PC-9 (cell line): ENCODE measurements at places on chromosomes 2 and 18. TPM values are rescaled to one million over a fixed set of nuclear protein-coding genes. Genes with fewer than 3 reads are reported as not detected.

The KLHL30 gene
- 0.80 and 1.2 TPM in 2 replicates for total RNA-seq

The SLC9A4 gene
- 0.85 and 1.1 TPM in 2 replicates for total RNA-seq

The PDE1A gene
- total RNA-seq: 0.11 and 0.30 TPM in 2 replicates

The LONRF2 gene
- total RNA-seq: not detected in 2 replicates

The SCYGR4 gene
- not detected in 2 replicates for total RNA-seq

DNA sequence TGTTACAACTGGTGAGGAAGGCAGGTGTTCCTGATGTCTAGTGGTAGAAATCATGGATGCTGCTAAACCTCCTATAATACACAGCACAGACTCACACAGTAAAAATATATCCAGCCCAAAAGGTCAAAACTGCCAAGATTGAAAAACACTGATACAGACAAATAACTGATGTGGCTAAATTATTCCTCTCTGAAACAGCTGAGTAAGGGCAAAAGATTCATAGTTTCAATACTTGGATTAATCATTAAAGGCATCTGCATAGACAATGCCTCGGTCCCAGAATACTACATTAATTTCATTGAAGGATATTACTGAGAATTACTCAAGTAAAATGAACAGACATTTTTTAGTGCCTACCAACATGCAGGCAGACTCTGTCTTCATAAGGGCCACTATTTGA, 180.7 kb upstream of the CRIM1 start:
- H3K36me3 ChIP-seq: no peaks in the 10 kb centered on the region
- no peaks in the 10 kb centered on the region for H3K27me3 ChIP-seq
- no peak overlapping the region for H3K4me3 ChIP-seq
- H3K27ac ChIP-seq: no peak overlapping the region
- H3K4me1 ChIP-seq: no peaks in the 10 kb centered on the region

DNA sequence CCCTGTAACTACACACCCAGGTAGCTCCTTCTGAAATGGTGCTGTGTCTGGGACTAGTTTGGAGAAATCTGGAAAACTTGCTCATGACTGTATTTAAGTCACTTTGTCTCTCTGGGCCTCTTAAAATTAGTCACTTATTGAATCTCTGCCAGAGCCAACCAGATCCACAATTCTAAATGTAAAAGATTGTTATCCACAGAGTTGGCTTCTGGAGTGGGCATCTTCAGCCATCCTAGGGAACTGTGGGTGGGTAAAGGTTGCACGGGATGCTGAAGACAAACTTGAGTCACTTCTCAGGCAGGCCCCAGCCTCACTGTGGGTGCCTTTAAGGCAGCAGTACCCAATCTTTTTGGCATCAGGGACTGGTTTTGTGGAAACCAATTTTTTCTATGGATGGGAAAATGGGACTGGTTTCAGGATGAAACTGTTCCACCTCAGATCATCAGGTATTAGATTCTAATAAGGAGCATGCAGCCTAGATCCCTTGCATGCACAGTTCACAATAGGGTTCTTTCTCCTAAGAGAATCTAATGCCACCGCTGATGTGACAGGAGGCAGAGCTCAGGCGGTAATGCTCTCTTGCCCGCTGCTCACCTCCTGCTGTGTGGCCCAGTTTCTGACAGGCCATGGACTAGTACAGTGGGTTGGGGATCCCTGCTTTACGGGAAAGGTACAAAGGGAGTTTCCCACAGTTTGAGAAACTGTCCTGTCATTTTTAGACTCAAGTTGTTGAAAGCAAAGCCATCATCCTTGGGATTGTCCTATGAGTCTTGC, 98.3 kb upstream of the SPRED2 start:
- peaks cover 12% of the 10 kb centered on the region for H3K4me1 ChIP-seq
- no peaks in the 10 kb centered on the region for H3K36me3 ChIP-seq
- H3K27ac ChIP-seq: no peak overlapping the region
- H3K4me3 ChIP-seq: no peak overlapping the region
- DNase-seq: no peak

DNA sequence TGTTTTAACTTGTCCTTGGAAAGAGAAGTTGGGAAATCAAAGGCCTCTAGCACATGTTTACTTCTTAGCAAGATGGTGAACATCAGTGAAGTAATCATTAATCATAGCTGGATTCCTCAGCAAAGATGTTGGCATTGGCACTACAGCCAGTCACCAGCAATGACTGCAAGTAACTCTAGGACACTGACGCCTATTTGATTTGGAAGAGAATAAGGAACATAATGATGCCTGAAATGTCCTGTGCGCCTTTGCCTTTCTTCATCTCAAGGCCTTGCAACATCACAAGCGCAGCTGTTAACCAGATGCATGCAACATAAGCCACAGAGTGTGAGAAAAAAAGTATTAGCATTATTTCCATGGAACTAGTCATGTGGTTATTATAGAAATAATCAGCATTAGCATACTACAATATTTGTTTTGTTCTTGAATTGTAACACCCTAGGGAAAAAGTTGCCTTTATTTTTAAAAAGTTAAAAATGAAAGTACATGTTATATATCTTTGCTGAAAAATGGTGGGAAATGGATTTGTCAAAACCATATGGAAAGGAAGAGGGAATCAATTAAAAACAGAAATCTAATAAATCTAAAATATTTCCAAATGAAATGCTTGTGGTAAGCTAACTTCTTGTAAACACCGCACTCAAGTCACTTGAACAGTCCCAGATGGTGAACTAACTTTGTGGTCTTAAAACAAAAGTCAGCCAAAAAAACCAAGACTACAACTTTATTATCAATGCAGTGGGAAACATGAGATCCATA, 55.6 kb downstream of the THADA start:
- no peaks in the 10 kb centered on the region for H3K4me1 ChIP-seq
- H3K4me3 ChIP-seq: no peak overlapping the region
- H3K27me3 ChIP-seq: no peaks in the 10 kb centered on the region
- H3K36me3 ChIP-seq: peaks cover 11% of the 10 kb centered on the region; the same call in 1 of the 2 replicates
- no peak overlapping the region for H3K27ac ChIP-seq

DNA sequence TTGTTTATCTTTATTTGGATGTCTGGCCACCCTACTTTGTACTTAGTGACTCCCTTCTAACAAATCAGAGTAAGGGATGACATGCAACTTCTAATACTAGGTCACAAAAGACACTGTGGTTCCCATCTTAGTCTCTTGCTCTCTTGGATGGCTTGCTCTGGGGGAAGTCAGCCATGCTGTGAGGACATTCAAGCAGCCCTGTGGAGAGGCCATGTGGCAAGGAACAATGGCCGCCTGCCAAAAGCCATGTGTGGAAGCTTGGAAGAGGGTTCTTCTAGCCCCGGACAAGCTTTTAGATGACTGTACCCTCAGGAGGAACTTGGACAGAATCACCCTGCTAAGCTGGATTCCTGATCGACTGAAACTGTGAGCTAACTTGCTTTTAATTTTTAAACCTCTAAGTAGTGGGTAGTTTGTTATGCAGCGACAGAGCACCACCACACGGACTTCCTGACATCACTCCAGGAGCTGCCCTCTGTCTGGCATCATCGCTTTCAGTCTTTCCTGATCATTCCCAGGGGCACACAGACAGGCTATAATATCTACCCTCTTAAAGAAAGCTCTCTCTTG, 116.8 kb upstream of the ODC1 start:
- no peak overlapping the region for H3K27ac ChIP-seq
- no peaks in the 10 kb centered on the region for H3K27me3 ChIP-seq
- no peak overlapping the region for H3K4me3 ChIP-seq

DNA sequence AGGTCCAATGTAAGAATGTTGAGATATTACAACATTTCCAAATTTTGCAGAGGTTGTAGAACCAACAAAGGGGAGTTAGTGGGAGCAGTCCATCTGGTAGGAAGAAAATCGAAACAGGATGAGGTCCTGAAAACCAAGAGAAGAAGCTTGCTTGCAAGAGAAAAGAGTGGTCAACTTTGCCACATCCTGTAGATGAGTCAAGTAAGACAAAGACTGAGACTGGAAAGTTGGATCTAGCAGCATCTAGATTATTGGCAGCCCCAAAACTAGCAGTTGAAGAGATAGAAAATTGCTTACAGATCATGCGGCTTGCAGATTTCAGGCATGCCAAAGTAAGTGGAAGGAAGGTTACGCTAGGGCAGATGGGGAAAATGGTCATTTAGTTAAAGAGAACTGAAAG, 378.9 kb downstream of the GRB14 start:
- DNase-seq: no peak
- no peaks in the 10 kb centered on the region for H3K4me1 ChIP-seq
- no peaks in the 10 kb centered on the region for H3K36me3 ChIP-seq
- H3K27me3 ChIP-seq: no peaks in the 10 kb centered on the region
- H3K4me3 ChIP-seq: no peak overlapping the region

- H3K27ac ChIP-seq: no peak overlapping the region
- no peaks in the 10 kb centered on the region for H3K36me3 ChIP-seq
- peaks cover 10% of the 10 kb centered on the region for H3K4me1 ChIP-seq
- H3K4me3 ChIP-seq: no peak overlapping the region
- H3K27me3 ChIP-seq: no peaks in the 10 kb centered on the region
- DNase-seq: no peak
Observed at GRCh38 chr18:79406708-79407107, 11.0 kb downstream of the NFATC1 start.

DNA sequence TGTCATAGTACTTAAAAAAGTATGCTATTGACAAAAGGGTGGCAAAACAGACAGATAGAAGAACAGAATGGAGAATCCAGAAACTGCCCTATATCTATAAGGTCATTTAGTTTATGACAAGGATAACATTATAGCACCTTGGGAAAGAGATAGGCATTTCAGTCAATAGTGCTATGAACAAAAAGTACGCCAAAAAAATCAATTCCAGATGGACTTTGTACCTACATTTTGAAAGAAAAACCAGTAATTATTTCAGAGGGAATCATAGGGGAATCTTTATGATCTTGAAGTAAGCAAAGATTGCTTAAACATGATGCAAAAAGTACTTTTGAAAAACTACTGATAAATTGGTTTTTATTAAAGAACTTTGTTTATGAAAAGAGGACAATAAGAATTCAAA, 59.9 kb upstream of the SETBP1 start:
- H3K27me3 ChIP-seq: no peaks in the 10 kb centered on the region
- no peak for DNase-seq
- H3K4me3 ChIP-seq: no peak overlapping the region
- H3K27ac ChIP-seq: no peak overlapping the region

DNA sequence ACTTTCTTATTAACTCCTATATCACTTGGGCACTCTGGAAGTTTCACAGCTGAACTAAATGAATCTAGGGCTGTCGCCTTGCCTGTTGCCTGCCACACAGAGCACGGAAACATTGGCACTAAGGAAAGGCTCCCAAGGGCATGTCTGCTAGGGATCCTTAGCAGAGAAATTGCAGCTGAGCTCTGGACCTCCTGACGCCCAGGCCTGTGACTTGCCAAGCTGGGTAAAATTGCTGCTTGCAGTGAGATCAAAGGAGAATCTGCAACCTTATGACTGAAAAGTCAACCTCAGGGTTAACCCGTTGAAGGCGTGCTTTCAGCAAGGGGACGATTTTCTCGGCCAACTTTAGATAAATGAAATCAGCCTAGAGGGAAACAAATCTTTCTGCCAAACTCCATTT, 189.8 kb downstream of the NCK2 start:
- H3K36me3 ChIP-seq: no peaks in the 10 kb centered on the region
- no peak overlapping the region for H3K4me3 ChIP-seq
- no peaks in the 10 kb centered on the region for H3K4me1 ChIP-seq
- no peak overlapping the region for H3K27ac ChIP-seq
- no peak for DNase-seq

DNA sequence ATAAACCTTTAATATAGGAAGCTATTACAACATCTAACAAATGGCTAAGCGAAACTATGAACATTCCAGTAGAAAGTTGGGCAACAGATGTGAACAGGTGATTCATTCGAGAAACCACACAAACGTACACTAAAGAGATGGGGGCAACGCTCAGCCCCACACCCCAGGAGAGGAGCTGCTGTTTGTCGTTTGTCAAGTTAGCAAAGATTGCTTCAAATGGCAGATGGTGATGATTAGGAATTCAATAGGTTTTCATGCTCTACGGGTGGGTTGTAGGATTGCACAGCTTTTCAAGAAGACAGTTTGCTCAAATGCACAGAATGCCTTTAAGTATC, 154.7 kb upstream of the HDAC4 start:
- no peak for DNase-seq
- no peaks in the 10 kb centered on the region for H3K4me1 ChIP-seq
- H3K27me3 ChIP-seq: peaks cover 92% of the 10 kb centered on the region
- H3K4me3 ChIP-seq: no peak overlapping the region
- no peaks in the 10 kb centered on the region for H3K36me3 ChIP-seq
- H3K27ac ChIP-seq: no peak overlapping the region

GRCh38 chr2:156331572-156332283, 793 bp downstream of the NR4A2 start:
- H3K27ac ChIP-seq: peak overlapping the region; percentile 80
- H3K36me3 ChIP-seq: no peaks in the 10 kb centered on the region
- H3K4me3 ChIP-seq: peak overlapping the region; percentile 74
- no peaks in the 10 kb centered on the region for H3K27me3 ChIP-seq
- peaks cover 11% of the 10 kb centered on the region for H3K4me1 ChIP-seq

- H3K4me3 ChIP-seq: no peak overlapping the region
- H3K4me1 ChIP-seq: no peaks in the 10 kb centered on the region
- no peak for DNase-seq
- H3K27ac ChIP-seq: no peak overlapping the region
- H3K27me3 ChIP-seq: no peaks in the 10 kb centered on the region
- H3K36me3 ChIP-seq: no peaks in the 10 kb centered on the region
Observed at GRCh38 chr2:121659933-121660332, 10.7 kb upstream of the CLASP1 start.

- H3K27me3 ChIP-seq: peaks cover 92% of the 10 kb centered on the region
- no peak overlapping the region for H3K4me3 ChIP-seq
- H3K4me1 ChIP-seq: no peaks in the 10 kb centered on the region
- no peak for DNase-seq
- no peaks in the 10 kb centered on the region for H3K36me3 ChIP-seq
- H3K27ac ChIP-seq: no peak overlapping the region
Observed at GRCh38 chr2:238985041-238985729, 137.3 kb downstream of the TWIST2 start.

DNA sequence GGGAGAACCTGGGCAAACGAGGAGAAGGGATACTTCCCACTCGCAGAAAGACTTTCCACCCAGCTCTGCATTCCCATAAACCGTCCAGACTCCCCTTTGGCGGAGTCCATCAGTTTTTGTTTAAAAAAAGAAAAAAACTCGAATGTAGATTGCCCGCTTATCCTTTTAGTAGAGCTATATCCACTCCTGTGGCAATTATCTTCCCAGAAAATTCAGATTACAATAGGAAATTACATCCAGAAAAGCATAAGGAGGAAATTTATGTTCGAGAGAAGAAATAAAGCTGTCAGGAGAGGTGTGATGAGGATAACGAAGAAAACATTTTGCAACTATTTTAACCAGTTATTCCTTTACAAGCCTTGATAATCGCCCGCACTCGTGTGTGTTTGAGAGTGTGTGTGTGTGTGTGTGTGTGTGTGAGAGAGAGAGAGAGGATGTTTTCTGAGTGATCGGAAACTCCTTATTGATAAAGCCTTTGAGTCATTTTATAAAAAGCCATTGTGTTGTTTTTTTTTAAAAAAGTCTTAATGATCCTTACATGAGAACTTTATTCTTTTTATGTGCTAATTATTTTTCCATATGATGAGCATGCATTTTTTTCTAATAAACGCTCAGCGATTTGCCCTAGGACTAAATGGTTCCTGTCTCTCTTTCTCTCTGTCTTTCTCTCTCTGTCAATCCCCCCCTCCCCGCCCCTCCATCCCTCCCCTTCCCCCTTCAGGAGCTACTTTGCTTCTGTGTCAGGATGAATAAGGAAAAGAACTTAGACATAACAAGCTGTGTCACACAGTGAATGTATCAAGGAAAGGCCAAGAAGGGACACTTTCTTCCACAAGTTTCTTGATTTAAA, 1.1 kb upstream of the PPP3R1 start:
- H3K27me3 ChIP-seq: no peaks in the 10 kb centered on the region
- H3K36me3 ChIP-seq: no peaks in the 10 kb centered on the region
- peak overlapping the region; percentile 96 for H3K4me3 ChIP-seq
- H3K27ac ChIP-seq: peak overlapping the region; percentile 70
- no peak for DNase-seq
